A172 (cell line): ENCODE measurements at places on chromosomes 6 and 20. TPM values are rescaled to one million over a fixed set of nuclear protein-coding genes. Genes with fewer than 3 reads are reported as not detected.

SPAG4 gene
- 1.5 and 7.1 TPM in 2 replicates for total RNA-seq

RSPO4 gene
- total RNA-seq: not detected in 2 replicates

- no peak for DNase-seq
Observed at GRCh38 chr6:25447570-25447929, 168.4 kb downstream of the CARMIL1 start.

DNA sequence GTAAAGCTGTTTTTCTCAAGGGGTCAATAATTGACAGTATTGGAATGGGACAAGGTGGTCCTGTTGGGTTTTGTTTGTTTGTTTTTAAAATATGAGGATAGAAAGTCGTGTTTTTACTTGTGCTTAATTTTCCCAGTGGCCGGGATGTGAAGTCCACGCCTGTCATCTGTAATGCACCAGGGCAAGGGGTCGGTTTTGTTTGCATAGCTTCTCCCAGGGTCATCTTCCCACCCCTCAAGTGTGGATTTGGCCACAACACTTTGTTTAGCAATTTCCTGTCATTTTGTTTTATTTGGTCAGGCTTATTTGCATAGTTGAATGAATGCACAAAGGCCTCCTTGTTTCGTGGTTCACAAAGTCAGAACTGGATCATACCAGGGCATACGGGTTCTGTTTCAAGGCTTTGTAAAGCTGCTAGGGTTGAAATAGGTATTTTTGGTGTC, 29.8 kb downstream of the SYNJ2 start:
- DNase-seq: no peak

DNA sequence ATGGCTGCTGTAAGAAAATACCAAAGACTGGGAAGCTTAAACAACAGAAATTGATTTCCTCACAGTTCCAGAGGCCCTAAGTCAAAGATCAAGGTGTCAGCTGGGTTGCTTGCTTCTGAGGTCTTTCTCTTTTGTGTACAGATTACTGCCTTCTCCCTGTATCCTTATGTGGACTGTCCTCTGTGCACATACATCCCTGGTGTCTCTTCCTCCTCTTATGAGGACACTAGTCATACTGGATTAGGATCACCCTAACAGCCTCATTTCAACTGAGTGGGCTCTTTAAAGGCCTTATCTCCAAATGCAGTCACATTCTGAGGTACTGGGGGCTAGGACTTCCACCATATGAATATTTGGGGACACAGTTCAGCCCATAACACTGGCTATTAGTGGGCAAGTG, 130.0 kb upstream of the DTNBP1 start:
- no peak for DNase-seq

- no peak for DNase-seq
Observed at GRCh38 chr6:82033631-82034211, 213.8 kb downstream of the IBTK start.

DNA sequence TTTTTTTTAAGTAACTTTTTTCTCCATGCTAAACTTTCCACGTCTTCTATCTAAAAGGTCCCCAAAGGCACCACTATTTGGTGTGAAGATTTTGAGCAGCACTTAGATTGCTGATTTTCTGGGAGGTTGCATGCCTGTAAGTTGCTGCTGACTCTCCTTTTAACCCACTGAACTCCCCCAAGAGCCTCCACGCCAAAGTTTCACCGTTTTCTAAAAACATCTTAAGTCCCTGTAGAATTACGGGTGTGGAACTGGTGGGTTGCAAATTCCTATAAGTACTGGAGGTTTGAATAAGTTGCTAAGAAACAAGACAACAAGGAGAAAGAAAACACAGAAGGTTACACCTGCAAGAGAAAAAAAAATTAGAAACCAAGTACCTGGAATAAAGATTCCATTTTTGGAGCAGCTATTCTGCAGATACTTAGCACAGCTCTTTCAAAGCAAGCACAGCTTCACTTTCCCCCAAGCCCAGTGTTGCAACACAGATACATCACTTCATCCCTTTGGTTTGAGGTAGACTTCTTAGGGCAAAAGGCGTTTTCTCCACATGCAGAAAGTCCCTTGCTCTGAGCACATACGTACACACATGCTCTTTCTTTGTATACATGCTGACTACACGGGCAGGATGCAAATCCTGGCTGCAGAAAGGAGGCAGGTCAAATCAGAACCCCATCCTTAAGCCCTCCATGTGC, 5.0 kb downstream of the JAG1 start:
- DNase-seq: no peak

GRCh38 chr20:13012886-13013285, 4.1 kb downstream of the SPTLC3 start:
- no peak for DNase-seq

DNA sequence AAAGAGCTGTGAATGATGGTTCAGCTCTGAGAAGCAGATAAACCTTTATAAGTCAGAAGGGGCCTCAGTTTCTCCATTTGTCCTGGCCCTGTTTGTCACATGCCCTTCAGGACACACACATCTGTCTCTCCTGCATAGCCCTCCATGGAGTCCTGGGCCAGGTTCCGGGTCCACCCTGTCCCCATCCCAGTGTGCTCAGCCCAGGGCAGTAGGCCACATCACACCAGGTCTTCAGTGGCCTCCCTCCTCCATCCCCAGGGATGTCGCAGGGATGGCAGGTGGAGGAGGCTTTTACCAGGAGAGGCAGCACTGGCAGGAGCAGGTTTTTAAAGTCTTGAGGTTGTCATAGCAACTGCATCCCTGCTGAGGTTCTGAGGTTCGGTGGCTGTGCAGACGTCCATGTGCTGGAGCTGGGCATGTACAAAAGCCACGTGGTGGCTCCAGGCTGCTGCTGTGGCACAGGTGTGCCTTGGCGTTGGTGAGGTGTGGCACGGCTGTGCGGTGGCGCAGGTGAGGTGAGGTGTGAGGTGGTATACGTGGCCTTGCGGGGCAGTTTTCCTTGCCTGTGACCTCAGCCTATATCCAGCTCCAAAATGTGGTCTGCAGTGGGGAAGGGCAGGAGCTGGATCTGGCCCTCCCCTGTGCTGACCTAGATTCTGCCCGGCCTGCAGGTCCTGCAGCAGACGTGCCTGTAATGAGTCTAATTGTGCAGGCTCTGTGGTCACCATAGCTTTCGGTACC, 8.0 kb upstream of the NPBWR2 start:
- DNase-seq: no peak

DNA sequence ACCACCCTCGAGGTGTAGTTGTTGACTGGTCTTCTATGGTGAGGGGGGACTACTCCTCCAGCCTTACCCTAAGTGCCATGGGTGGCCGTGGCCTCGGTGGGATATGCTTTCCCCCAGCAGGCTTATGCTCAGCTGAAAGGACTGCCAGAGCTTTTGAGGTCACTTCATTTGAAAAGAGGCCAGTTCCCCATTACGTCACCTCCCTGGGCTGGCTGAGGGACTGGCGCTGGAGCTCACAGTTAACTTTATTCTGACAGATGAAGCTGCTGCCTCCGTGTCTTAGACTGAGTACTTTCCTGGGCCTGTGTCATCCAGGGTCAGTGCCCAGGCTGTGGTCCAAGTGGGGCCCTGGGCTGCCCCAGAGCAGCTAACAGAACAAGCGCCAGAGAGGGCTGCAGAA, 42.8 kb upstream of the PCMTD2 start:
- DNase-seq: no peak

- DNase-seq: no peak
Observed at GRCh38 chr20:61569825-61570224, 317.8 kb downstream of the CDH4 start.

DNA sequence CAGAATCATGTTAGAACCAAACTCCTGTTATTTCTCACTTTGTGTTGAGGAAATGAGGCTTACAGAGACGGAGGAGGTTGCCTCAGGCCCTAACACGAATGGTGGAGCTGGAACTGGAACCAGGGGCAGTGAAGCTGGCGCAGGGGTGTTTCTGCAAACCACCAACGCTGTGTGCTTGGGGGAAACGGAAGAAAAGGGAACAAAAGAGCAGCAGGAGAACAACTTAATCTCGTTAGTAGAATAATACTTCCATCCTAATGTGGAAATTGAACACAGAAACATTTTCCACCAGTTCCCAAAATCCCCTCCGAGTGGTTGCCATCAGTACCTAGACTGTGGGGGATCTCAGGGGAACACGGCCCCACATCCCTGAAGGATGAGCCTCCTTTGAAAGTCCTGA, 103.4 kb upstream of the FRMD1 start:
- DNase-seq: no peak
